ENCODE measurements at places on chromosomes 7 and 10.

DNA sequence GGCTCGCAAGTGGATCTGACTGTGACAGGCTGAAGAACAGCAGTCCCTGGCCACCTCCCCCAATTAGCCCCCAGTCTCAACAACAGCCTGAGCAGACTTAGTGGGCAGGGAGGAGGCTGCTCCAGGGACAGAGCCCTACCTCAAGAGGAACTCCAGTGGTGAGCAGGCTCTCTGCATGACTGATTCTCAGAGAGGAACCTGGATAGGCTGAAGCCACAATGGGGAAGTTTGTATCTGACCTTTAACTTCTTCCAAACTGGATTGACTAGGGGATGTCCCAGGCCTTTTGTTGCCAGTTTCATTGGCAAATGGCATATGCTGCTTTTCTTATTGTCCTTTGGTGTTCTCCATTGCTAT is 93.0 kb downstream of the ARHGAP22 start:
- DNase-seq: no peak

- no peak for DNase-seq
Measured at GRCh38 chr7:133650487-133651300, 397.8 kb downstream of the EXOC4 start.

GRCh38 chr7:20199015-20199737 is 18.0 kb downstream of the MACC1 start:
- DNase-seq: no peak

DNA sequence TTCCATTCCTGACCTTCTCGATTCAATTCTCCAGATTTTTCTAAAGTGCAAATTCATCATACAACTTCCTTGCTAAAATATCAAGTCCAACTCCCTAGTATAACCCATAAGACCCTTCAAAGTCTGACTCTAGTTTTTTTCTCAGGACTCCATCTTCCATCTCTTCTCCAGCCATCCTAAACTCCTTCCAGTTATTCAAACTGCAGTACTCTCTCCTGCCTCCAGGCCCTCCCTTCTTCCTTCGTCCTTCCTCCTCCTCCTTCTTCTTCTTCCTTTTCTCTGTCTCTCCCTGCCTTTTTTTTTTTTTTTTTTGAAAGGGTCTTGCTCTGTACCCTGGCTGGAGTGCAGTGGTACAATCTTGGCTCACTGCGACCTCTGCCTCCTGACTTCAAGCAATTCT is 111.9 kb downstream of the RELN start:
- no peak for DNase-seq

GRCh38 chr7:14752301-14752700 is 150.2 kb downstream of the DGKB start:
- no peak for DNase-seq

DNA sequence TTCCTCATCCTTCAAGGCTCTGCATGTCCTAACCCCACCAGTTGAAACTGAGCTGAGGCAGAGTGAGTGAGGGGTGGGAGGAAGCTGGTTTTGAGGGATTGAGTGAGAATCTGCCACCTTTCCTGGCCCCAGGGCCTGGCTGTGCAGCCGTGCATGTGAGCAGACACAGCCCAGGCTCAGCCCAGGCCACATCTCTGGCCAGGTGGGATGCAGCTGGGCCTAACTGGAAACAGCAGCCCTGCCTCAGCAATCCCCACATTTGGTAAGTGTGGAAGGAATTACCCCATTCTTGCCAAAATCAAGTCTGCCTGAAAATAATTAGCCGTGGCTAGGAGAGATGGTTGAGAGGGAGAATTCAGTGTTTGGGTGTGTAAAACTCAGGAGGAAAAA is 116.6 kb downstream of the NEURL1 start:
- DNase-seq: no peak

DNA sequence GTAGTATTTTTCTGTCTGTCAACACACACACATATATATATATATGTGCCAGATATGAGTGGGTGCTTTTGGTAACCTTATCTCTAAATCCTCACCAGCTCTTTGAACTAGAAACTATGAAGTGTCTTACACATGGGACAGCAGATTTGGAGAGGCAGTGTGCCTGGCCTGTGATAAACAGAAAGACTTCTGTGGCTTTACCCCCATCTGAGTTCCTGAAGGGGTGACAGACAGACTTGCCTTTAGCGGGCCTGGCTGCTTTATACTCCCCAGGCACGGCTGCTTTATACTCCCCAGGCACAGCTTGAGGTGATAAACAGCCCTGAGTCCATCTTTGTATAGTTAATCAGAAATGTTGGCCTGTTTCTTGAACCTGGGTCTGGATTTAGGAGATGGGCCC is 5.6 kb downstream of the BAG3 start:
- no peak for DNase-seq

DNA sequence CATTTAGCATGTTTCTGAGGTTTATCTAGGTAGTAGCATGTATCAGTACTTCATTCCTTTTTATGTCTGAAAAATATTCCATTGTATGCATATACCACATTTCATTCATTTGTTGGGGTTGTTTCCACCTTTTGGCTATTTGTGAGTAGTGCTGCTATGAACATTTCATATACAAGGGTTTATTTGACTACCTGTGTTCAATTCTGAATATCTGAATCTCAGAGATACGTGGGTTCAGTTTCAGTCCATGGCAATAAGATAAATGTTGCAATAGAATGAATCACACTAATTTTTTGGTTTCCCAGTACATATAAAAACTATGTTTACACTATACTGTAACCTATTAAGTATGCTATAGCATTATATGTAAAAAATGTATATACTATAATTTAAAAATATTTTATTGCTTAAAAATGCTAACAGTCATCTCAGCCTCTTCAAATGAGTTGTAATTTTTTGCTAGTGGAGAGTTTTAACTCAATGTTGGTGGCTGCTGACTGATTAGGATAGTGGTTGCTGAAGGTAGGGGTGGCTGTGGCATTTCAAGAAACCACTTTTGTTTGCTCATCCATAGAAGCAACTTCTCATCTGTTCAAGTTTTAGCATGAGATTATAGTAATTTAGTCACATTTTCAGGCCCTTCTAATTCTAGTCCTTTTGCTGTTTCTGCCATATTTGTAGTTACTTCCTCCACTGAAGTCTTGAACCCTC is 13.9 kb downstream of the PLEKHA1 start:
- DNase-seq: no peak
